ENCODE measurements at places on chromosomes 7 and 10.
A peak's percentile ranks its signal among the peaks of the same experiment; 100 is the strongest.

GRCh38 chr7:151416112-151416940 lies 6.5 kb upstream of the WDR86 start:
- DNase-seq, result no peak

DNA sequence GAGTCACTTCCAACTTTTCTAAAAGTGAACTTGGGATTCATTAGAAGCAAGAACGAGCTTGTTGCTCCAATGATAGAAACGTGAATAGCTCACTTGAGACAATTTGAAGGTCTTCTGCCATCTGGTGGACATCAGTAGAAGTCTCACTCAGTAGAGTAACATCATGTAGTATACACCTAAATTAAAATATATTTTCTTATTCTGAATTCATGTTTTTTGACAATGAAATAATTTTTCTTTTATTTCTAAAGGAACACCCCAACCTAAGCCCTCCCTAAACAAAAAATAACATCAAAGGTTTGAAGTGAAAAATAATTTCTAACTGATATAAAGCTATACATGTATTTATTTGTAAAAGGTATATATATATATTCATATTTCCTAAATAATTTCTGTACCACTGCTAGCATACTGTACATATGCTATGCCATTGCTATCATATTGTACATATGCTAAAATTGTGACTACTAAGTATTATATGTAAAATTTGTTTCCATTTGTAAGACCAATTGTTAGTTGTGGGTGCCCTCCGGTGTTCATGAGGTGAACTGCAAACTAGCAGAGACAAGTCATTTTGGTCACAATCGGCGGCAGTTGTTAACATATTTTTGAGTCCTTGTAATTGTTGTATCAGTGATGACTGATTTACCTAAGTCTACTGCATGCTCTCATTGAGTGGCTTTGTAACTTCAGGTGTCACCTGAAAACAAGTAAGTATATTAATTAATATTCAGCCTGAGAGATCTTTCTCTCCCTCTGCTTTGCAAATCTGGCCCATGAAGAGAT lies 121.9 kb downstream of the PTPRZ1 start:
- peak; percentile 83 for DNase-seq

- no peak for DNase-seq
Observed at GRCh38 chr10:19638182-19638895, 177.9 kb upstream of the PLXDC2 start.

DNA sequence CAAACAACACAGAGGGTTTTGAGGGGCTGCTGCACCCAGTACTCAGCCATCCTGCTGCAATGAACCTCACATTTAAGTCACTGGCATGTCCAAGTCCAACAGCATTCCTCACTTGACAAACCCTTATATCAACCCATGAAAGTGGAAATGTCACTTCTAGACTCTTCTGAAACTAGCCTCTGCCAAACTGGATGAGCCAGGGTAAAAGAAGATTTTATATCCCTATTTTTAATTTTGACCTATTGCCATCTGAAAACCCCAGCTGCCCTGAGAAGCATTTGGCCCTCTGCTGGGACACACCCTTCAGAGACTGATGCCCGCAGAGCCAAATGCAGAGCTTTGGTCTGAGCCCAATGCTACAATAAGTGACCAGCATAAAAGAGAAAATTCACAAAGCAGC lies 201.1 kb downstream of the ANK3 start:
- DNase-seq, result no peak

- no peak for DNase-seq
Observed at GRCh38 chr7:33854178-33854577, 51.2 kb upstream of the BMPER start.

DNA sequence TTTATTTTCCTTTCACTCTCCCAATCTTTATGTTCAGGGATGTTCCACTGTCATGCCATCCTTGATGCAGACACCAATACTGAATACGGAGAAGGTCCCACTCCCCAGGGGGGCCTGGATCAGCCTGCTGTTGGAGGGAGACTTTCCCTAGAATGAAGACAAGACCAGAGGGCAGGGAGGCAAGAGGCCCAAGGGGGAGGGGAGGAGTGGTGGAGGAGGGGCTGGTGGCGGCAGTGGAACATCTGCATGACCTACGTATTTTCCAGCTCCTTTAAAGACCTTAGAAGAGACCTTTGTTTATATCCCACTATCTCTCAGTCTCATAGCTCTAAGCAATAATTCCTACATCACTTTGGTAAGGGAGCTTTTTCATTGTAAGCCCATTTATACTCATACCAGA lies 183.0 kb downstream of the HECW1 start:
- no peak for DNase-seq

DNA sequence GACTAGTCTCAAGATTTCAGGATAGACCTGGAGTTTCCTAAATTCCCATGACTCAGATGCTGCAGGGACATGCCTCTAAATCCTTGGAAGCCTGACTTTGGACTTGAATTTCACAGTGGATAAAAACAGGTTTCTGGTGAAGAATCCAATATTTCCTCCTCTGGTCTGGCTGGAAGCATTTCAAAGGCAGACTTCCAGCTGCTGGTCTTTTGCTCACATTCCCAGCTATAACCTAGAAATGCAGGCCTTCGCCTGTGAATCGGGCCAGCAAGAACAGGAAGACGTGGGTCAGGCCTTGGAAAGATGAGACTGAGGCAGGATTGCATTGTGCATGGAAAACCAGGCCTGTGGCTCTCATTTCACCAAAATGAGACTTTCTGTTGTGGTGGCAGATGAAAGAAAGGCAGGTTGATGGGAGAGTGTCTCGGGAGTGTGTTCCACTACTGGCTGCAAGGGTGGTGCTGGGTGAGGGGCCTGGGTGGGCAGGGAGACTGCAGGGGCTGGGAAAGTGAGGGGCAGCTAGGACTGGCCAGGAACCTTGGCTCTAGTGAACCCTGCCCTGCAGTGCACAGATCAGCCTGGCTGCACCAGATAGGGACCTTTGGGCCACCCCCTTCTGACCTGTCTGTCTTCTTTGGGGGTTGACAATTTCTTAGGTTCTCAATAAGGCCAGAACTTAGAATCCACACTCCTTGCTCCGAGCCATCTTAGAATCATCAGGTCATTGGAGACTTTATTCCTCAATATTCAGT lies 488.8 kb upstream of the MKI67 start:
- no peak for DNase-seq

- DNase-seq, result no peak
Observed at GRCh38 chr7:17948526-17949238, 8.4 kb upstream of the SNX13 start.

DNA sequence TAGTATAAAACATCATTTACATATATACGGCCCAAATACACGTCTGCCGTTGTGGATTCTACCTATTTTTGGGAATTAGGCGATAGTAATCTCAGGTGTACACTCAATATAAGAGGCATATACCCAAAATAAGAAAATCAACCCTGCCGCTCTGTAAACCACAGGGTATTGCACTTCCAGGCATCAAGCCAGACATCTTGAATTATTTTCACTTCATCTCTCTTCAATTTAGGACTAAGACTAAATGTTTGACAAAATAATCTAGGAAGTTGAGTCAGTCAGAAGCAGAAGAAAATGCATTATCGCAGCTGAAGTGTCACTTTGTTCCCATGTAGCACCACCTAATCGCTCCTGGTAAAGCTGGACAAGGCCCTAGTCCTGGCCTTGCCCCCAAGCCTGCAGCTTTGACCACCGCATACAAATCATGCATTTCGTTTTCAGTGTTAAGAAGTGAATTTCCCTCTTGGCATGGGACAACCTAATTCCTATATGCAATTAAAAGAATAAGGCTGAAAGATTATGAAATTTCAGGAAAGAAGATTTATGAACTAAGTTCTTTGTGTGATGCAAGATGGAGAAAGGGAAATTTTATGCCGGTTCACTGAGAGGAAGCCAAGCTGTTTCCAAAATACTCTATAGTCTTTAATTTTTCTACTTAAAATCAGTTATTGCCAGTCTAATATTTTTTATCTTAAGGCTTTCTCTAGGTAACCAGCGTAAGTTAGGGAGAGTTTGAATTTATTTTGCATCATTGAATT lies 26.0 kb downstream of the CABCOCO1 start:
- DNase-seq, result no peak

GRCh38 chr7:14104861-14105260 lies 115.4 kb upstream of the ETV1 start:
- no peak for DNase-seq

GRCh38 chr7:6290319-6290741 lies 17.9 kb upstream of the CYTH3 start:
- DNase-seq, result no peak

- no peak for DNase-seq
Observed at GRCh38 chr7:47478017-47478344, 103.9 kb downstream of the TNS3 start.

DNA sequence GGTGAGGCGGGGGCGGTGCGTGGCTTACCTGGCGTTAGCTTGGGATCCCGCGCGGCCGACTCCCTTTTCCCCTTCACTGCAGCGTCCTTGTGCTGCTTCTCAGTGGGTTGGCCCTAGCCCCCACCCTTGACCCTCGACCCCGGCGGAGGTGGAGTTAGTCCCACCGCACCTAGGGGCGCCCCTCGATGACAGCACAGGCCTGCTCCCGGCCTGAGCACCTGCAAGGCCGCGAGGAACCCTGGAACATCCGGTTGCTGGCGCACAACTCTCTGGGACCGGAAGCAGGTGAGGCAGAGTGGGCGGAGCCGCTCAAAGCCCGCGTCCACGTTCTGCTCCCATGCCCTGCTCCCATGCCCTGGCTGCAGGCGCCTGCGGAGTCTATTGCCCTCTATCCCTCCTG lies 266.9 kb downstream of the USP6NL start:
- no peak for DNase-seq

GRCh38 chr10:88256013-88256680 lies 327.0 kb downstream of the RNLS start:
- DNase-seq, result no peak

GRCh38 chr10:116470768-116471415 lies 43.2 kb downstream of the PNLIPRP3 start:
- DNase-seq, result peak; percentile 58

GRCh38 chr7:152866125-152866524 lies 106.6 kb downstream of the ACTR3B start:
- no peak for DNase-seq

DNA sequence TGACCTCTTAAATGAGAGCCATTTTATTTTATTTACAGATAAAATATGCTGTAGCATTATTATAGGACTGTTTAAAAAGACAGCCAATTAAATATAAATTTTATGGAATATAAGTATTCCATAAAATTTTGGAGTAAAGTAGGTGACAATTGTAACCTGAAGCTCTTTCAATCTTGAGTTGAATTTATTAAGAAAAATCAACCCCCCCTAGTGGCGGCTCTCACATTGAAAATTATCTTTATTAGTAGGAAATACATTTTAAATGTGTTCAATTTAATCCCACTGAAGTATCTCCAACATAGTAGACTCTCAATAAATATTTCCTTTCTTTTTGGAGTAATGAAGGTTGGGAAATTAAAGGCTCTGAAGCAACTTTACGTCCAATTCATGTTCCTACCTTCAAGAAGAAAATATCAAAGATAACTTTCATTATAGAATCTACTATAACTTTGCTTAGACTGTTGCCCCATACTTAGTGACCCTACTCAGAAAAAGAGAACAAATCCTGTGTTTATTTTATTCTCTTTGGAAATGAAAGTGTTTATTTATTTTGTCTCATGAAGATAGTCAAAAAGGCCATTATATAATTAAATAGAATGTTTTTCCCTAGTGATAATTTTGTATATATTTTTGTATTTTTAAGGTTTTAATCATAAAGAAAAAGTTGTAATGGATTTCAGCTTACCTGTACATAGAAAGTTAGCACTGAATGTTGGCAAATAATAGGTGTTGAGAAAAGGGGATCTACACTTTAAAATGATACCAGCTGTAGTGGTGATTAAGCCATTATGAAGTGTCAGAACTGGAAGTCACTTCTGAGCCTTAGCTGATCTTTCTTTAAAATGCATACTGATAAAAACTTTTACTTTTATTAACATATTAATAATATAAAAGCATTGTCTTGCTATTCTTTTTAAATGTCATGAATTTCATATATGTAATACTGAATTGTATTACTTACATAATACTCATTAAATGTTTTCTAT lies 3.3 kb downstream of the AHR start:
- DNase-seq, result peak; percentile 67

DNA sequence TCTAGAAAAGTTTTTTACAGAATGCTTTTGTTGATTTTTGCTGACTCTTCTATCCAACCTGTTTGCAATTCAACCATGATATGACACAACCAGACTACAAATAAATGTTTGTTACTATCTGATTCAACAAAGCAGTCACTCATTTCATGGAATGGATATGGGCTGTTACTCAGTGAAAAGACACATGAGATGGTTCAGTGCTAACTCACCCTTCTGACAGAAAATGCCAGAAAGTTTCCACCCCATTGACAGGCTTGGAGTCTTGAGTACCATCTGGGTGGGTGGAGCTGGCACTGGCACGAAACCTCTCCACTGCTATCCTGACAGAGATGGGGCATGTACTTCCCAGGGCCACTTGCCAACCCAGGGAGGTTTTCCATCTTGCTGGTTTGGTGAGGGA lies 39.5 kb downstream of the RBM28 start:
- DNase-seq, result no peak

- peak; percentile 54 for DNase-seq
Observed at GRCh38 chr10:99975942-99976809, 33.6 kb downstream of the DNMBP start.

DNA sequence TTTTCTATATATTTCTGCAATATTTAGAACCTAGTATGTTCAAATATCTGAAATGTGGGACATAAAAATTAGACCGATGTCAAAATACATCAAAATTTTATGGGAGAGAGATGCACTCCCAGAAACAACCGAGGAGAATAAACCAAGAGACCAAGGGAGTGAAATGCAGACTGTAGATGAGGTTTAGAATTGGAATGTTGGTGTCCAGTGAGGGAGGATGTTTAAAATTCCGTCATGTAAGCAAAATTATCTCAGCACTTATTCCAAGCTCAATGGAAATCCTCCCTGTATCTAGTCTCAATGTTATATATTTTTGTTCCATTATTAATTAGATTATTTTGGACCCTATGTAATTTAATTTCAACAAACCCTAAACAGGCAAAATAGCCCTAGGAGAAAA lies 61.9 kb upstream of the MAGI2 start:
- DNase-seq, result no peak

- no peak for DNase-seq
Observed at GRCh38 chr10:43058716-43059335, 18.0 kb upstream of the RET start.

GRCh38 chr10:93757136-93757535 lies 600 bp upstream of the LGI1 start:
- DNase-seq, result no peak

GRCh38 chr7:97215556-97215955 lies 98.1 kb downstream of the SDHAF3 start:
- DNase-seq, result peak; percentile 63

DNA sequence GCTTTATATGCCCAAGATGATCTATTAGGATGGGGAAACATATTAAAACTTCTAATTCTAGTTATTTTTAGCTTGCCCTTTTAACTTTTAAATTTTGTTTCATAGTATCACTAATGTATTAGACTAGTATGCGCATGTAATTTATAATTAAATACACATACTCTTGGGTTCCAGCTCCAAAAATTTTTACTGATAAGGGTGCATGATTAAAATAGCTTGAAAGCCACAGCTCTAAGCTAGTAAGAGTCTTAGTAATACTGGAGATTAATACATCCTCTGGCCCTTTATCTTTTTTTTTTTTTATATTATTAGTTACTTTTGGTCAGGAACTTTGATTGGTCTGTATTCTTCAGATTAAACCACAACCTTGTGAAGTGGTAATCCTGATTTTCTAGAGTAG lies 53.6 kb downstream of the ATXN7L1 start:
- DNase-seq, result no peak

Measured in NCI-H82 (cell line).